Bronchus fibroblast of lung (primary cell): ENCODE measurements at places on chromosomes 13 and 19. TPM values are rescaled to one million over a fixed set of nuclear protein-coding genes. Genes with fewer than 3 reads are reported as not detected.

GSX1 gene
- not detected in 2 replicates for total RNA-seq

SIGLEC10 gene
- not detected in 2 replicates for total RNA-seq

PLPP2 gene
- total RNA-seq, result 14.6 and 18.6 TPM in 2 replicates

CASP14 gene
- not detected in 2 replicates for total RNA-seq

OR10H1 gene
- not detected in 2 replicates for total RNA-seq

CLEC11A gene
- total RNA-seq, result 72.5 and 93.3 TPM in 2 replicates

ZNF442 gene
- 1.0 and 1.8 TPM in 2 replicates for total RNA-seq

CBY2 gene
- not detected in 2 replicates for total RNA-seq

RASGRP4 gene
- total RNA-seq, result not detected in 2 replicates

CYP2A7 gene
- not detected in 2 replicates for total RNA-seq

HS6ST3 gene
- under 0.01 TPM in 2 replicates for total RNA-seq

ZNF497 gene
- total RNA-seq, result under 0.01 and 0.74 TPM in 2 replicates

COQ8B gene
- 36.9 and 38.7 TPM in 2 replicates for total RNA-seq

ERICH6B gene
- total RNA-seq, result not detected in 2 replicates

LGALS16 gene
- total RNA-seq, result not detected in 2 replicates

IGSF23 gene
- not detected in 2 replicates for total RNA-seq

SIGLEC14 gene
- not detected in 2 replicates for total RNA-seq

RNF225 gene
- total RNA-seq, result not detected in 2 replicates

NAPSA gene
- 0.45 TPM in 1 of 2 replicates, not detected in the other for total RNA-seq

MAP4K1 gene
- under 0.01 and 0.34 TPM in 2 replicates for total RNA-seq

SERP2 gene
- total RNA-seq, result 4.0 and 5.4 TPM in 2 replicates

ZNF136 gene
- 1.5 and 2.2 TPM in 2 replicates for total RNA-seq

ANKLE1 gene
- total RNA-seq, result 1.5 TPM in 2 replicates

ZNF491 gene
- 0.74 and 1.0 TPM in 2 replicates for total RNA-seq

SYNGR4 gene
- total RNA-seq, result not detected in 2 replicates

ZNF667 gene
- 1.0 and 1.3 TPM in 2 replicates for total RNA-seq

CEBPA gene
- under 0.01 TPM in 1 of 2 replicates, not detected in the other for total RNA-seq

RDH8 gene
- total RNA-seq, result not detected in 2 replicates

SKA3 gene
- 19.3 and 22.7 TPM in 2 replicates for total RNA-seq

PRTN3 gene
- total RNA-seq, result not detected in 2 replicates

ELSPBP1 gene
- not detected in 2 replicates for total RNA-seq

HIF3A gene
- 9.1 and 10.7 TPM in 2 replicates for total RNA-seq

LILRB4 gene
- total RNA-seq, result not detected in 2 replicates

SHISA2 gene
- total RNA-seq, result 0.17 and 0.30 TPM in 2 replicates

ASF1B gene
- total RNA-seq, result 53.6 and 56.5 TPM in 2 replicates
